ENCODE measurements at places on chromosomes 16 and 17.

GRCh38 chr16:87150681-87151280 is 166.4 kb downstream of the C16orf95 start:
- no peak for DNase-seq

DNA sequence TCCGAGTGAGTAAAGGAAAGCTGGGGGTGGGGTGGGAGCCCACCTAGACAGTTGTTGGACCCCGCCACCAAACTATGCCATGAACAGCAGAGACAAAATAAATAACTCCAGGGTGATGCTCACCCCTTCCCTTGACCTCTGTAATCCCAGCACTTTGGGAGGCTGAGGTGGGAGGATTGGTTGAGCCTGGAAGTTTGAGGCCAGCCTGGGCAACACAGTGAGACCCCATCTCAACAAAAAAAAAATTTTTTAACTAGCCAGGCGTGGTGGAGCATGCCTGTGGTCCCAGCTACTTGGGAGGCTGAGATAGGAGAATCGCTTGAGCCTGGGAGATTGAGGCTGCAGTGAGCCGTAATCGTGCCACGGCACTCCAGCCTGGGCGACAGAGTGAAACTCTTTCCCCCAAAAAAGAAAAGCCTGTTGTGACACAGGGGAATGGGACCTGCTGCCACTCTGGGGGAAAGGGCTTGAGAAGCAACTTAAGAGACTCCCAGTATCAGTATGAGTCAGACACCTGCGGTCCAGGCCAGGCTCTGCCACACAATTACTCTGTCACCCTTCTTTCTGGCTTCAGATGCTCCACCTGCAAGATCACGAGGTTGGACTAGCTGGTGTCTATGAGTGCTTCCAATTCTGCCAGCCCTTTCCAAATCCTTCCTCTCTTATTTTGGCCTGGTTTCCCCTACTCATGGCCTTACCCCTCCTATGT is 5.0 kb downstream of the SGCA start:
- no peak for DNase-seq

GRCh38 chr17:4479340-4479981 is 19.2 kb upstream of the SPNS2 start:
- DNase-seq: no peak

DNA sequence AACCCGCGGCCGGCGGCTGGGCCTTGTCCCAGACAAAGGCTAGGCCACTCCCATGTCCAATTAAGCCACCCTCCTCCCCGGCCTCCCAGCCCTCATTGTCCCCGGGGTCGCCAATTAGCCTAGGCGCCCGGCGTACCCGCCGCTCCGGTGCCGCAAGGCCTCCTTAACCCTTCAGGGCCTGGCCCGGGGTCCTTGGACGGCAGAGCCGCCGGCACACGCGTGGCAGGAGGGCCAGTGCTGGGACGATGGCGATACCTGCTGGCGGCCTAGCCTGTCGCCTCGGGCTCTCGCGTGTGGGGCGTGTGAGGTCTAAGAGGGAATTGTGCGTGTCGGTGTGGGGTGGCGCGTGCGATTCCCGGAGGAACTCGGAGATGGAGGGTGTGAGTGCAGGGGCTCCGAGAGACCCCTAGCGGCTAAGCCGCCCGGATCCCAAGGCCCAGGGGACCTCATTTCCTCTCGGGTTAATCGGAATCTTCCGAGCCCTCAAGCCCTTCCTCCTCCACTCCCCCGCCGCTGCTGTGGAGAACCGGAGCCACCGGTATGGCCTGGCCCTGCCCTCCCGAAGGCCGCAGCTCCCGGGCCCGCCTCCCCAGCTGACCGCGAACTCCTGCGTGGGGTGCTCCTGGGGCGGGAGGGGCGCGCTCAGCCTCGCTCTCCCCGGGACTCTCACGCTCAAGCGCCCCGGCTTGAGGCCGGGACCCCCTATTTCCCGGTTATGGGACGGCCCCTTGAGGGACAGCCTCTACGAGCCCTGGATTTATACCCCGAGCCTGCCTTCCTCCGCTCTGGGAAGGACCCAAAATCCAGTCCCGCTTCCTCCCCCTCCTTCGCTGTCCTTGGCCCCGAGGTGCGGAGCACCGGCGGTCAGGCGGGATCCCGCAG is 11.9 kb downstream of the TBX2 start:
- no peak for DNase-seq

DNA sequence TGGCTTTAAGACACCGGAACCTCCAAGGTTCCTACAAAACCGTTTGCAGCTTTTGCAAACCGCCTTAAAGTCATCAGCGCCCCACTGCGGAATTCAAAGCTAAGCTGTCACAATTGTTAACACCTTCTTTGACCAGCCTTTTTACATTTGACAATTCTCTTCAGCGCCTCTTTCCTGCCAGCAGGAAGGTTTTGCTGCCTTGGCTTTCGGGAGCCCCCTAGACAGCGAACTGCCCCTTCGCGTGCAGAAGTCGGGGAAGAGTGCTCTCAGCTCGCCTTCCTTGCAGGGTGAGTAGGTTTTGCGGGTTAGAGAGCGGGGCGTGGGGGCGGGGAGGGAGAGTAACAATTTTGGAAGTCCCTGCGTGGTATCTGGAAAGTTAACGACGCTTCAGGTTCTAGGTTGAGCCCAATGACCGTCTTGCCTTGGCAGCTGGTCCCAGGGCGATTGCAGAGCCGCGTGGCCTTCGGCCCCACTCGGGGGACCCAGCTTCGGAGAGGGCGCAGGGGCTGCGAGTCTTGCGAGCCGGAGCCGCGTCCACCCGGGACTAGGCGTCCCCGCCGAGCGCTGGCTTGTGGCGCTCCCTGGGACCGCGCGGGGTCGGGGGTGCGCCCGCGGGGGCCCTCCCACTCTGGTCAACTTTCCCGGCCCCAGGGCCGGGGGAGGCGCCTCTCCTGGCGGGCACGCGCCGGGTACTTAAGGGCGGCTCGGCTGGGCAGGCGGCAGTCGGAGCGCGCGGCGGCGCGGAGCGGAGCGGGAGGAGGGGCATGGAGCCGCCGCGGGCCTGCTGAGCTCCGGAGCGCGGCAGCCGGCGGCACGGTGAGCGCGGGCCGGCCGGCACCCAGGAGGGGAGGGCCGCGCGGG is at the start of gene HAS3:
TSS of gene HAS3 (plus strand) at position 153 of the 861 bp plus-strand sequence. CDS start 3,743 bp downstream, outside the sequence.
- no peak for DNase-seq

DNA sequence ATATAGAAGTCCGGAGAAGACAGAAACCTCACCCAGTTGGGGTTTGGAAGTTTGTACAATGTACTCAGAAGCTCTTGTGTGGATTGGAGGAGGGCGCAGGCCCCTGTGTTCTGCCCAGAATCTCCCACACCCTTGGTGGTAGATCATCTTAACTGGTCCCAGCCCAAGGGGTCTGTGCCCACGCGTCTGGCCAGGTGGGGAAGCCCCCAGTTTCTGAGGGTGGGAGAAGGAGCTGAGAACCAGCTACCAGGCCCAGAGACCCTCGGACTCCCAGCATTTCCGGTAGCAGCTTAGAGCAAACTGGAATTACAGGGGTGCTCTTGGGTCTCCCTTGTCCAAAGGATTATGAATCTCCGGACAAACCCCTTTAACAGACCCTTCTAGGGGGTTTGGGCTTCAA is 2.3 kb upstream of the PPP1R9B start:
- DNase-seq: no peak

GRCh38 chr16:78869492-78869891 is 731.0 kb downstream of the MAF start:
- DNase-seq: no peak

DNA sequence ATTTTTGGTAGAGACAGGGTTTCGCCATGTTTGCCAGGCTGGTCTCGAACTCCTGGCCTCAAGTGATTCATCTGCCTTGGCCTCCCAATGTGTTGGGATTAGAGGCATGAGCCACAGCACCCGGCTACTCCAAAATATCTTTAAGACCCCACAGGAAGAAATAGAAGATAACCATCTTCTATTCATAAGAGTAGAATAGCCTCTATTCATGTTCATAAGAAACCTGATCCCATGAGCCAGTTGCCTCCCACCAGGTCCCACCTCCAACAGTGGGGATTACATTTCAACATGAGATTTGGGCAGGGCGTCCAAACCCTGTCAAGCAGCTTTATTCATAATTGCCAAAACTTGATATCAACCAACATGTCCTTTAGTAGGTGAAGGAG is 13.9 kb upstream of the TMC7 start:
- DNase-seq: no peak

- no peak for DNase-seq
These were observed 22.2 kb downstream of the LASP1 start for GRCh38 chr17:38892083-38892482.

- no peak for DNase-seq
These were observed 39.2 kb downstream of the ITGAM start for GRCh38 chr16:31298958-31299357.

DNA sequence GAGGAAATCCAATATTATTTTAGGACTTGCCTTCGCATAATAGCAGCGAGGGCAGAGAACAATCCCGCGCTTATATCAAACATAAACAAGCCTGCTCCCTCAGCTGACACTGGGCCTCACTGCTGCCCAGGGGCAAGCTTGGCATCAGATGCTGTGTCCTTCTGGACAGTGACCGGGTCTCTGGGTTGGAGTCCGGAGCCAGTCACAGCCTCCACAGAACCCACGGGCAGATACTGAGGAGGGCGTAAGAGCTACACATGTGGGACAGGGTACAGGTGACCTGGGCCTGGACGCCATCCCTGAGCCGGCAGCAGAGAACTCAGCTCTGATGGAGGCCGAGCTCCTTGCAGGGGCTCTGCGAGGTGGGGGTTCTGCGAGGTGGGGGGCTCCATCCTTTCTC is 14.7 kb upstream of the ZNF469 start:
- DNase-seq: no peak

- DNase-seq: no peak
These were observed 137.4 kb upstream of the TNRC6C start for GRCh38 chr17:77821114-77821513.

Data from stimulated activated CD4-positive, alpha-beta T cell treated with anti-CD3 and anti-CD28 coated beads, TNF-alpha, amount 100 ng/mL, for 4 hours (primary cell).